Activated naive CD4-positive, alpha-beta T cell (primary cell): ENCODE measurements at places on chromosomes 7 and 10.

DNA sequence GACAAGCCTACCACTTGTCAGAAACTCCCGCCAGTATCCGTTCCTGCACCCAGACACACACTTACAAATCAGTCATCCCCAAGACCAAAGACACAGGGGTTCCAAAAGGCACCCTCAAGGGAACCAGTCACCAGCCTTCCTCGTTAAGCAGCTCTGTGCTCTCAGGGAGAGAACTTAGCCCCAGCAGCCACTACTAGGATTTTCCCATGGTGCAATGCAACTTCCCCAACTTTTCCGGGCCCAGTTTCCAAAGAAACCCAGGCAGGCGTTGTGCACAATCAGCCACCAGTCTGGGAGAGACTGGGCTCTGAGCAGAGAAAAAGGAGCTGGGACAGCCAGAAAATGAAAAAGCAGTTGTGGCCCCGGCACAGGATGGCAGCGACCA, 1.2 kb downstream of the DLG5 start:
- DNase-seq: no peak

DNA sequence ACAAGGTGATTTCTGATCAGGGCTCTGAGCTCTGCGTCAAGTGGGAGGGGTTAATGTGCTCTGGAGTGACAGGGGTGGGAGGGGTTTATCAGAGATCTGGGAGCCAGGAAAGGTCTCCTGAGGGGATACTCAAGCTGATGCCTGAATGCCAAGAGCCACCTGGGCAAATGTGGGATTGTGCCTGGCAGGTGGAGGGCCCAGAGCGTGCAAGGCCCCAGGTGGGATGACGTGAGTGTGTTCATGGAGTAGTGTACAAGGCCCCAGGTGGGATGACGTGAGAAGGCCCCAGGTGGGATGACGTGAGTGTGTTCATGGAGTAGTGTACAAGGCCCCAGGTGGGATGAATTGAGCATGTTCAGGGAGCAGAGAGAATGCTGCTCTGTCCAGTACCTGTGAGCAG, 610.3 kb downstream of the PTPRN2 start:
- no peak for DNase-seq

- DNase-seq: no peak
Observed at GRCh38 chr7:140512317-140513000, 33.2 kb upstream of the MKRN1 start.

DNA sequence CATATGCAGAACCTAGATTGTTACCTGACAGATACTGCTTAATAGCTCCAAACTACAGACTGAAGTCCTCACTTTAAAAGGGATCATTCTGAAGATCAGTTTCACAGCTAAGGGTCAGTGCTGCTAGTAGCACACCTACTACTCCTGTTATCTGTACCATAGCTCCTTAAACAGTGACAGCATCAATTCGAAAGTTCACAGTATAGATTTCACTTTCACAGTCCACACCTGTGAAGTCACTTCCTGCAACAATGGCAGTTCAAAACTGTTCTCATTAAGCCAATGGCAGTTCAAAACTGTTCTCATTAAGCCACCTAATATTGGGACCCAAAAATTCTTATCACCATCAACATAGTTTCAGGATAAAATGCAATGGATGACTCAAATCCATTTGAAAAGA, 10.7 kb upstream of the FHIP2A start:
- DNase-seq: no peak

DNA sequence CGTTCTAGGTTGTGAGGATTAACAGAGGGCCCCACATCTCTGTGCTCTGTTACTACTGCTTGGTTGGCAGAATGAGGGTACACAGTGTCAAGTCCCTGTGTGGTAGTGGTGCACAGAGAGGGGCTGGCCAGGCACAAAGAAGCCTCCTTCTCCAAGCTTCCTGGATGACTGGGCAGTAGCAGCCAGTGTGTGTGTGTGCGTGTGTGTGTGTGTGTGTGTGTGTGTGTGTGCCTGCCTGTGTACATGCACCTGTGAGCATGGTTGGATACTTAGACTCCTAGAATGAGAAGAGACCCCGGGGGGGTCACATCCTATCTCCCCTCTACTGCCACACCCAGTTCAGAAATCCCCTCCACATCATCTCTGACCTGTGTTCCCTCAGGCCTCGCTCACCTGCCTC, 146.7 kb upstream of the UNC5B start:
- no peak for DNase-seq

- no peak for DNase-seq
Observed at GRCh38 chr7:90345595-90346335, 751 bp upstream of the GTPBP10 start.

GRCh38 chr7:137590756-137591305, 247.3 kb upstream of the PTN start:
- no peak for DNase-seq

DNA sequence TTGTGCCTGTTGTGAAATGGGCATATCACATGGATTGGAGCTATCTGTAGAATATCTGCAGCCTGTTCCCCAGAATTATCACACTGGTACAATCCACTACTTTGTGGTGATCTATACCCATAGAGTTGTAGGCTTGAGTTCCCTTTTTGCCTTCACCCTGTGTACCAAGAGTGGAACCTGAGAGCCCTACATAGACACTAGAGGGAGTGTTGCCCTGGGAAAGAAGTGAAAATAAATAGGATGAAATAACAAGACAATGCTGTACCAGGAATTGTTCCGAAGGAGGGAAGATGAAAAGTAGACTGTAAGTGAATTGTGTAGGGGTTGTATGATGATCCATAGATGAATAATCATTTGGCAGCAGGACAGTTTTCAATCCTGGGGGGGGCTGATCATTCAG, 9.0 kb downstream of the SORCS3 start:
- no peak for DNase-seq

GRCh38 chr10:44519361-44519760, 134.5 kb upstream of the CXCL12 start:
- no peak for DNase-seq

GRCh38 chr7:601595-602340, 82.1 kb upstream of the PDGFA start:
- DNase-seq: peak; percentile 84

- DNase-seq: no peak
Observed at GRCh38 chr7:34539003-34539402, 119.0 kb upstream of the NPSR1 start.

DNA sequence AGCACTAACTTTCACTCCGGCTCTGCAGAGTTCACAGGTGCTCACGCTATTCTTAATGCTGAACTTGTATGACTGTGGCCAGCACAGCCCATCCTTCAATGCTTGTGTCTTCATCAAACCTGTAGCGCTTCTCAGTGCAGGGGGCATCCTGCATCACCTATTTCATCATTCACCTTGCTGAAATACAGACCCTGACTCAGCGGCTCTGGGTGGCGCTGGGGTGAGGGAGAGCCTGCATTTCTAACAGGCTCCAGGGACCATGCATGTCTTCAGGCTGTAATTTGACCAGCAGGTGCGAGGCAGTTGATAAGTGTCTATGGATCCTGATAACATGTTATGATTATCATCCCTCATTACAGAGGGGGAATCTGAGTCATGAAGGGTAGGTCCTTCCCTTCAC, 89.3 kb downstream of the VOPP1 start:
- DNase-seq: no peak

DNA sequence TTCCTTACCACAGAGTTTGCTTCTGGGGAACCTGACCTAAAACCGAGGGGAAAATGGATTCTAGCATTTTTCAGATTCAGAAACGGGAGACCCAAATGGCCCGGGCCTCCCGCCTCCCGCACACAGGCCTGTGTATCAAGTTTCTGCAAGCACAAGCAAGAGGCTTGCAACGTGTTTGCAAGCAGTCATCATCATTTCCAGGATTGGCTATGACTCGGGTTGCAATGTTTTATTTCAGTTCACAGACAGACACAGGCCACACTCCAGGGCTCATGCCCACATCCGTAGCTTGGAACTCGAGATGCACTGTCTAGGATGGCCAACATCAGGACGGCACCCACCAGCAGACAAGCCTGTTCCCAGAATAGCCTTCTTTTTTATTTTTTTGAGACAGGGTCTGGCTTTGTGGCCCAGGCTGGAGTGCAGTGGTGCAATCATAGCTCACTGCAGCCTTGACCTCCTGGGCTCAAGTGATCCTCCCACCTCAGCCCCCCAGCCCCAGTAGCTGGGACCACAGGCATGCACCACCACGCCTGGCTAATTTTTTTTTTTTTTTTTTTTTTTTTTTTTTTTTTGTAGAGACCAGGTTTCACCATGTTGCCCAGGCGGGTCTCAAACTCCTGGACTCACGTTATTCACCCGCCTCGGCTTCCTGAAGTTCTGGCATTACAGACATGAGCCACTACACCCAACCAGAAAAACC, 68.1 kb upstream of the FOXK1 start:
- no peak for DNase-seq

GRCh38 chr10:24513155-24513554, 210.5 kb downstream of the ARHGAP21 start:
- DNase-seq: no peak

GRCh38 chr7:79778786-79779770, 325.6 kb upstream of the MAGI2 start:
- DNase-seq: no peak

DNA sequence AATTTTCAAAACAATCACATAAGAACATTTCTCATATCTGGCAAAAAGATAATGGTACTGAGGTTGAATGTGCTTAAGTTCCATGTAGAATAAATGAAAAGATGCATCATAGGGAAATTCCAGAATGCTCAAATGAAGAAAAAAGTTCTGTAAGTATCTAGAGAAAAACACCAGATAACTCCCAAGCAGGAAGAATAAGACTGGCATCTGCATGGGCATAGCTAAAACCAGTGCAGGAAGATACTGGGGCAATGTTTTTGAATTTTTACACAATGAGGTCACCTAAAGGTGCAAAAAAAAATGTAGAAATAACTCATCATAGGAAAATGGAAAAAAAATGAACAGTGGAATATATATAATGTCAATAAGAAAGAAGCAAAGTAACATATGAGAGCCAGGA, 275.2 kb downstream of the BAMBI start:
- no peak for DNase-seq

GRCh38 chr7:138975343-138976104, 5.7 kb downstream of the KIAA1549 start:
- DNase-seq: no peak

- no peak for DNase-seq
Observed at GRCh38 chr7:100190048-100190711, 12.5 kb downstream of the STAG3 start.

GRCh38 chr10:70364772-70365091, 17.7 kb downstream of the LRRC20 start:
- DNase-seq: no peak

- DNase-seq: no peak
Observed at GRCh38 chr7:112414855-112415490, 35.3 kb upstream of the IFRD1 start.

GRCh38 chr7:2687881-2688318, at the start of gene AMZ1:
Gene AMZ1, plus strand, starts transcription at chr7:2688202. Its CDS starts 12,250 bp downstream, at chr7:2700452.
- DNase-seq: no peak

DNA sequence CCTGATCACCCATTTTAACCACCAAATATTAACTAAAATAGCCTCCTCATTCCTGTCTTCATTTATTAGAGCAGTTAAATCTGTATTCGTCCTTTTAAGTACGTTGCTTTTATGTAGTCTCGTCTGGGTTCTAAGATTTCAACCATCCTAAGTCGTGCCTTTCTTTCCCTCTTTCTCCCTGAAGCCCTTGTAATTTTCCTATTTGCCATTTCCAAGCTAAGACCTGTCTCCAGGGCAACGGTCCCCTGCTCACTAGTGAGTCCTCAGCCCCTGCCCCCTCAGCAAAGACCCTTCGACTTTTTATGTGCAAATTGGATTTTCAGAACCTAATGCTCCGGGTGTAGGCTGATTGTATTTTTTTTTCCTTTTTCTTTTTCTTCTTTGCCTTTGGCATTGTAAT, 16.1 kb upstream of the MEST start:
- no peak for DNase-seq

- DNase-seq: no peak
Observed at GRCh38 chr10:86176850-86177536, 189.6 kb downstream of the GRID1 start.

GRCh38 chr7:74069790-74070618, 13.6 kb upstream of the LIMK1 start:
- no peak for DNase-seq

DNA sequence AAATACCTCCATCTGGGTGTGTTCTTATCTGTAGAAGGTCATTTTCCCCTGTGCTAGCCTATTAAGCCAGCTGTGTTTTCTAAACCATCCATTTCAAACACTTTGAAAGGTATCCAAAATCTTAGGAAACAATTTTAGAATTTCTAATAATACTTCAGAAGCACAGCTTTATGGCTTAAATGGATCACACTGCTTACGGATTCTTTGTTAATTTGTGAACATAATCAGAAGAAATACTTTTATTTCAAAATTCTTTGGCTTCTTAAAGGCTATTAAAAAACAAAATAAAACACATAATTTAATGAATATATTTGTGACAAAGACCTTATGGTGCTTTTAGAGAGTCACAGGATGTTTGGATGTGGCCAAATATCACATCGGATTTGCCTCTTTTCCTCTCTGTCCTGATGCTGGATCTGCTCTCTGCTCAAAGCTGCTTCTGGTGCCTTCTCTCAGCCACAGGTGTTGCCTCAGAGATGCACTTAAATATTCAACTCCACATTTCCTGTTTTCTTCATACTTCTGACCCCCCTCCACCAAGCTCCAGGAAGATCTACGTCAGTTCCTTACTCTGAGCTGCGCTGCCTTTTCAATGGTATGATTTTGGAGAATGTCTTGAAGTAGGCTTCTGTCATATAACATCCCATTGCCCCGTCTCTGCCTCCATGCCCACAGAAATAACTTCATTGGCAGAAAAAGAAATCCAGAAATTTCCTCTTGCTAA, 230.6 kb downstream of the MLLT10 start:
- no peak for DNase-seq

DNA sequence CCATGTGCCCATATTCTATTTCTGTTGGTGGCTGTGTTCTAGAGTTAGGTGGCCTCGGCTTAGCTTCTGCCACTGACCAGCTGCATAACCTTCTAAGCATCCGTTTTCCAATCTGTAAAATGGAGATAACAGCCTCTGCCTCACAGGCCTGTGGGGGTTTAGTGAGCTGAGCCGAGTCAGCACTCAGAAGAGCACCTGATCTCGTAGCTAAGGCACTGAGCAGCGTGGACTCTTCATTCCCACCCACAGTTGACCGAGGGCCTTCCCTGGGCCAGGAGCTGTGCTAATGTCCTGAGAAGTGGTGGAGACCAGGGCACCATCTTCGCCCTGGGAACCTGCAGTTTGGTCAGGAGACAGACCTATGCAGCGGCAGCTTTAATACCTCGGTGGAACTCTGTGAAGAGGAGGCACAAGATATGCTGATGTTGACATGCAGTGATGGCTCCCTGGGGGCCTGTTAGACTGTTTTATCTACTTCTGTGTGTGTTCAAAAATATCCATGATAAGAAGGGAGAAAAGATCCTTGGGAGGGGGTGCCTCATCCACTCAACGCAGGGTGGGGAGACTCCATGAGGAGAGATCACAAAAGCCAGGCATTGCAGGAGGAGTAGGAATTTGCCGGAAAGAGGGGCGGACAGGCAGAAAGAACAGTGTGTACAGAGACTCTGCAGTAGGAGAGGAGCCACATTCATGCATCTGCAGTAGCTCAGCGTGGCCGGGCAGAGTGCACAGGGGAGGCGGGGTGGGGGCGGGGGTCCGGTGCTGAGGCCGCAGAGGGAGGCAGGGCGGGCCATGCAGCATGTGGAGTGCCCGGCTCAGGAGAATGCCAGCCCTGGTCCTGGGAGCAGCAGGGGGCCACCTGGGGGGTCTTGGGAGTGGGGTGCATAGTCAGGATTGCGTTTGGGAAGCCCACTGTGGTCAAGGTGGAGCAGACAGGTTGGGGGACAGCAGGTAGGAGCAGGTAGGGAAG, 136.8 kb downstream of the C10orf105 start:
- DNase-seq: no peak

GRCh38 chr10:76695069-76695468, 942.5 kb downstream of the KCNMA1 start:
- DNase-seq: no peak

- DNase-seq: no peak
Observed at GRCh38 chr10:58089739-58090138, 178.0 kb downstream of the IPMK start.
